ENCODE measurements at places on chromosomes 2 and 18.

DNA sequence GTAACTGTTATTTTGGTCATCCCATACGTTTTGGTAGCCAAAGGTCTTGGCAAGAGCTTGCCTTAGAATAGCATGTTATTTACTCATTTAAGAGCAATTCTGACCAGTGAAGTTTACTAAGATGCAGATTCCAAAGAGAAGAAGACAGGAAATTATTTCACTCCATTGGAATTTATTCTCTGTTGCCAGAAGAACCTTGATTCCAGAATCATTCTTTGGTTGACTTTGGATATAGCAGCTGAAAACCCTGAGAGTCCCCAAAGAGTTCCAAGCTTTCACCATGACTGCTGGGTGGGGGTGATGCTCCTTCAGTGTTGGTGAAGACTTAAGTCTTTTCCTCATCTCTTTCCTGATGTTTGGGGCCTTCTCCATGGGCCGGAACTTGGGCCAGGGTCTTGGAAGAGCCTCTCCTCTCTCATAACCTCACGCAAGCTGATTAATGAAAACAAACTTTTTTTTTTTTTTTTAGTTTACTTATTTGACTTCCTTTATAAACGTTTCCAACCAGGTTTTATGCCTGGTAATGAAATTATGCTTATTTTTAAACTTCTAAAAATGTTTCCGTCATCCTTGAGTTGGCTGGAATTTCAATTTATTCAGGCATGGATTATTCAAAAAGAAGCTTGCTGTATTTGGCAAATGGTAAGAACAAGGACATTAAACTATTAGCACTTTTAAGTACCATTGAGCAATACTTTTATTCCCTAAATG lies 192.0 kb downstream of the MTX2 start:
- DNase-seq: no peak

GRCh38 chr2:10246831-10247230 lies 55.9 kb upstream of the HPCAL1 start:
- DNase-seq: no peak

DNA sequence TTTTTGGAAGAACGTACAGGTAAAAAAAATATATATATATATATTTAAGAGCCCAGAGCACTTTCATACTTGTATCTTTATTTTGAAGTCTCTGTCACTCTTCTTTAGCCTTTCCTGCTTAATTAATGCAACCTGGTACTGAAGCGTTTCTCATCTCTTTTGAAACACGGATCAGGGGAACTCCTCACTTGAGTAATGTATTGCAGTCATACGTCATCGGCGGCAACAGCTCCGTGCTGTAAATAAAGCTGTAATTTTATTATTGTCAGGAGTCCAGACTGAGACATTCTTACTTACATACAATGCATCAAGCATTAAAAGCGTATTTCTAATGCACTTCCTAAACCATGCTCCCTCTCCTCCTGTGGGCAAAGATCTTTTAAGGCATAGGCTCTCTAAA lies 514.7 kb downstream of the SOX11 start:
- DNase-seq: no peak

DNA sequence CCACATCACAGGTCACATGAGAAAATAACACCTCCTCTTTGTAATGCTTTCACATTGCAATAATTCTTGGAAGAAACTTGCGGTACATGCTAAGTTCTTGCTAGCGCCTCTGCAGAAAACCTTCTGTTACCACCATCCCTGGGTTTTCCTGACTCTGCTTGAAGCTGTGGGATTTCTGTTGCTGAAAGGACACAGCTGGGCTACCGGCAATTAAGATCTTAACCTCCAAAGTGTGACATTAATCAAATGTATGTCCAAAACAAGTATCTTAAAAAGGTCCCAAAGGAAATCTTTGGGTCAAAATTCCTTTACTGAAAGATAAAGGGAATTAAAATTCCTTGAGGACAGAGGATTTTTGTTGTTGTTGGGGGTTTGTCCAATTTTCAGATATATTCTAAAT lies 7.5 kb downstream of the CCBE1 start:
- DNase-seq: no peak

DNA sequence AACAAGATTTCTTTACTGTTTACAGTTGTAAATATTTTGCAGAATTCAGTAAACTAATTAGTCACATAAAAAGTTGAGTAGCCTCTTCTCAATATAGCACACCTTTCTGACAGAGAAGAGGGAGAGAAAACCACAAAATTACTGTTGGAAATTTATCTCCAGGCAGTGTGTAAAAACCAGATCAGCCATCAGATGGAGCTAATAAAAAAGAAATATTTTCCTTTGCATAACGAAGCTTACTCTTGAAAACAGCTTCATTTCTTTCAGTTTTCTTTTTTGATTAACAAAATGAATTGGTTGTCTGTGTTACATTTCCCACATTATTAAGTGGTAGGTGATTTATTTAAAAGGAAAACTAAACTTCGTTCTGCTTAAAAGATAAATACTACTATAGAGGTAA lies 259.3 kb upstream of the KCNJ3 start:
- no peak for DNase-seq

- no peak for DNase-seq
Measured at GRCh38 chr2:230955163-230955737, 30.2 kb upstream of the GPR55 start.

DNA sequence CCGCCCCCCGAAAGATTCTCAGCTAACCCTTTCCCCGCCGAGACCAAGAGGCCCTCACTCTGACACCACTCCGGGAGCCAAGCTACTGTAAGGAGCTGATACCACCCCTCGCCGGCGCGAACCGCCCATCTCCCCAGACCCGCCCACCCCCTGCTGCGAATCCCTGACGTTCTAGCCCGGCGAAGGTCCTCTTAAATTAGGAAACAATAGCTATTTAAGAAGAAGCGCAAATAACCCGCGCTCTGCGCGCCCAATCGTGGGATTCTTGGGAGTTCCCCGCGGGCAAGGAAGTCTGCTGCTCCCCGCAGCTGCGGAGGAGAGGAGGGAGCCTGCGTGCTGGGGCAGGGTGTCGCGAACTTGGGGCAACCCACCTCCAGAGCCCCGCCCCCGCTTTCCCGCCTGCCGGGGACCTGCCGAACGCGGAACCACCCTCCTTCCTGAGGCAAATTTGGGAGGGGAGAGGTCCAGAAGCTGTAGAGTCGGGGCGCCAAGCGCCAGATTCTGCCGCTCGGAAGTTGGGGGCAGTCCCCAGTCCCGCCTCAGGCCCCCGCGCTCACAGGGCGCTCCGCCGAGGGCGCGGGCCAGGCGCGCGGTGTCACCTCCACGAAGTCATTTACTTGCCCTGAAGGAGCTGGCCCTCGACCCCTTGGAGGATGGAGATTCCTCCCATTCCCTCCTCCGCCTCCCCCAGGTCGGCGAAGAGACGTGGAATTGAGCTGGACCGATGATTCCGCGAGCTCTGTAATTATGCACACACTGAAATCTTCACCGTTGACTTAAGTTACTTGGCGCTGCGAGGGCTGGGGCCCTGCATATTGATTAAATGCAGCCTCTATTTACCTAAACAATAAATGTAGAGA lies 8.4 kb upstream of the SP9 start:
- no peak for DNase-seq

DNA sequence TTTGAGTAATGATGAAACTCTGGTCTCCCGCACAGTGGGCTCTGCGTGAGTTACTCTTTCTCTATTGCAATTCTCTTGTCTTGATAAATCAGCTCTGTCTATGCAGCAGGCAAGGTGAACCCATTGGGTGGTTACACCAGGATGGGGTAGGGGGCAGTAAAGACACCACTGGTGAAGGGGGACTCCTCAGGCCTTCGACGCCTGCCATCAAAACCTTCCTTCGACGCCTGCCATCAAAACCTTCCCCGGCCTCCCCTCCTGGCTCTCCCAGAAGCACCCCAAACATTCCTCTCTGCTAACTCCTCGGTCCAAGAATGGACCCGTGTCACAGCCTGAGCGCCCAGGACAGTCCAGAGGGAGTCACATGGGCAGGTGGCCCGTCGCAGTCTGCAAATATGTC lies 4.8 kb upstream of the STARD7 start:
- no peak for DNase-seq

DNA sequence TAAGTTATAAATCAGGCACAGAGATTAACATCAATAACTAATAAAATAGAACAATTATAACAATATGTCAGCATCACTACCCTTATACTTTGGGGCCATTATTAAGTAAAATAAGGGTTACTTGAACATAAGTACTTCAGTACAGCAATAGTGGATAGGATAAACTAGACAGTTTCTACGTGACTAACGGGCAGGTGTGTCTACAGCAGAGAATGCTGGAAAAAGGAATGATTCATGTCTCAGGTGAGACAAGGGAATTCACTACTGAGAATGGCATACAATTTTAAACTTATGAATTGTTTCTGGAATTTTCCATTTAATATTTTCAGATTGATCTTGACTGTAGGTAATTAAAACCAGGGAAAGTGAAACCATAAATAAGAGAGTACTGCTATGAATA lies 5.5 kb downstream of the WDR75 start:
- DNase-seq: no peak

DNA sequence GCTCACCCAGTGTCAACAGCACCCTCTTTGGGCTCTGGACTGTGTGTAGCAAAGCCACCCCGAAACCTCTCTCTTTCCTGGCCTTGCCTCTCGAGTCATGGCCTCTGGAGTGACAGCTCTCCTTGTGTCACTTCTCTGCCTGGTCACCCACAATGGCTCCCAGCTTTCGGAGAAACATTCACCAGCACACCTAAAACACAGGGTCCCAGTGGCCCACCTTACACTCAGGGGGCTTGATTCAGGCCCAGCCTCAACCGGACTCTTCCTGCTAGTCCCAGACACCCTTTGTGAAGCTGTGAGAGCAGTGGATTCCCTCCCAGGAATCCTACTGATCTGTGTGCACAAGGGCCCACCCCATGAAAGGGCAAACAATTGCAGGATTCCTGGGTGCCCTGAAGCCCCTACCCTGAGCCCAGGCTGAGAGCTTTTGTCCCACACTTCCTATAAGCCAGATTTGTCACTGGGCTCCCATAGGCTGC lies 137.2 kb upstream of the HAAO start:
- no peak for DNase-seq

DNA sequence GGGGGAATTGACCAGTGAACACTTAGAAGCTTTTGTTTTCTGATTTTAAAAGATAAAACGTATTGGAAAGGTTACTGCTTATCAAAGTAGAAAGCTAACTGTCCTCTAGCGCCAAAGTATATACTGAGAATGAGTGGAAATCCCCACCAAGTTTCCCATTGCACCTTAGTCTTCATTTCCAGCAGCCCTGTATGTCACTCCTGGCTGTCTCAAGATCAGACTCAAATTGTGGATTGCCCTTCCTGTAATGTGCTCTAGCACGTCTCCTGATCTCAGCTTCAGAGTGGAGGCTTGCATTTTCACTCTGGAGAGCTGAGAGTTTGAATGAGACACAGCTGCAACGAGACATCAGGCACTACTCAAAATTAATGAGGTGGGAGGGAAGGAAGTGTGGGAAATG lies 26.6 kb downstream of the MFF start:
- no peak for DNase-seq

DNA sequence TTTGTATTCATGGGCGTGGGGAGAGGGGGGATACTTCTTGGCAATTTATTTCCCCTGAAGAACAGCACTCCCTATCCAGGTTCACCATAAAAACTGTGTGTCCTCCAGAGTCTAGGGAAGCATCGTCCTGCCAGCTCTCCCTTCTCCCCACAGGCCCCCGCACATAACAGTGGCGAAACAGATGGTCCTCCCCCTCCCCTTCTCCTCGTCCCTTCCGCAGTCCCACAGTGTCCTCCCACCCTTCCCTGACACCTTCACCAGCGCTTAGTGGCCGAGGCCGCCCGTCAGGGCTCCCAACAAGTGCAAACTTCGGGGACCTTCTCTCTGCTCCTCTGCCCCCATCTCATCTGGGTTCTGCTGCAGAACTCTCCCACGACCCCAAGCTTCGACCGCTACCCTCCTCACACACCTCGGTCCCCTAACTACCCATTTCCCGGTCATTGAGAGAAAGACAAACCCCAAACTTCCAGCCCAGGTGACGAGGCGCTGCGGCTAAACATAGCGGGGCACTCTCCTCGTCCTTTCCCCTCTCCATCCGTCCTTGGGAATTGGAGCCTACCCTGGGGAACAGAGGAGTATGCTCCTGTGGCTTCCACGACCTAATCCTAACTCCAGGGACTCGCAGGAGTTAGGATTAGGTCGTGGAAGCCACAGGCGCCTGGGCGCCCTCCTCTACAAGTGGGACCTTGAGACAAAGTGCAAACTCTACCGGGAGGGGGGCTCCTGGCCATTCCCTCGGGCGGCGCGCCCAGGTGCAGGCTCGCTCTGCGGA lies 971 bp downstream of the ZNF385B start:
- DNase-seq: no peak

DNA sequence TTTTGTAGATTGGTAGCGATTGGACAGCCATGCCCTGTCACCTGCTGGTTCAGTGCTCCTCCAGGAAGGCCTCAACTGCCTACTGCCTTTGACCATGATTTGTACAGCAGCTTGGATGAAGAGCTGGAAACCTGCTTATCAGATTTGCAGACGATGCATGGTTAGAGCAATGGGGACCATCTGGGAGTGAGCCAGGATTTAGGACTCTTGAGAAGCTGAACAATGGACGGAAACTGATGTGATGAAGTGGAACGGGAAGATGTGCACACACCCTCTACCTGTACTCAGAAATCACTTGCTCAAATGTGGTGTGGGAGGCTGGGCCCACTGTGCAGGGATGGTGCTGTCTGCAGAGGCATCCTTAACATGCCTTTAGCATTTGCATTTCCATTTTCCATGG lies 57.2 kb downstream of the NCK2 start:
- no peak for DNase-seq

DNA sequence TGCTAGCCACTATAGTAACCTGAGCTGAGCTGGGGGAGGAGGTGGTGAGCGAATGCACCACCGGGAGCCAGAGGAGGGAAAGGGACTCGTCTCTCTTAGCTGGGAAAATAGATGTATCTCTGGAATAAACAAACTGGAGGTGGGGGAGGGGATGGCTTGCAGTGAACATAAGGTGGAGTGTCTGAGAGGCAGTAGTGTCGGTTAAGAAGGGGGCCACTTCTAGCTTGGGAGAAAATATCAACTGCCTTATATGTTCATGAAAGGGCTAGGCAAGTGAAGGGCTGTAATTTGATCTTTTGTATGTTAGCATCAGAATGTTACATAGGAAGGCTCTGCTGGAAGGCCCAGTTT lies 2.2 kb downstream of the SETBP1 start:
- no peak for DNase-seq

DNA sequence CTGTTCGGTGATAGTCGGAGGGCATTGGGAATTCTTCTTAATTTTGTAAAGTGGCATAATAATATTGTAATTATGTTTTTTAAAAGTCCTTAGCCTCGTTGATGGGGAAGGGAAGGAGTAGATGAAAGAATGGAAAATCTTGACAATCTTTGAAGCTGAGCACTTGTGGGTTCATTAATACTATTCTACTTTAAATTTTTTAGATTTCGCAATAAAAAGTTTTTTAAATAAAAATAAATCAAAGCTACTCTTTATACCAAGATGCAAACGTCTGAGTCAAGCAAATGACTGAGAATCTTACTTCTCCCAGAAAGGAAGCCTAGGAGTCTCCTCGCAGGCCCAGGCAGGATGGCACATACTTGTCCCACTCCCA lies 98.5 kb upstream of the GPR45 start:
- DNase-seq: no peak

Measured in cortex of kidney (tissue), 1 donor.